Right hindlimb (tissue), 1 donor: ENCODE measurements at places on chromosomes 6 and 20.
A peak's percentile ranks its signal among the peaks of the same experiment; 100 is the strongest.

GRCh38 chr20:50192364-50193198 lies 2.0 kb downstream of the CEBPB start:
- peak; percentile 86 for DNase-seq

GRCh38 chr6:35105078-35105477 lies 36.1 kb downstream of the TCP11 start:
- DNase-seq = no peak

- no peak for DNase-seq
These were observed 8.7 kb downstream of the DNAH8 start for GRCh38 chr6:38723783-38724182.

DNA sequence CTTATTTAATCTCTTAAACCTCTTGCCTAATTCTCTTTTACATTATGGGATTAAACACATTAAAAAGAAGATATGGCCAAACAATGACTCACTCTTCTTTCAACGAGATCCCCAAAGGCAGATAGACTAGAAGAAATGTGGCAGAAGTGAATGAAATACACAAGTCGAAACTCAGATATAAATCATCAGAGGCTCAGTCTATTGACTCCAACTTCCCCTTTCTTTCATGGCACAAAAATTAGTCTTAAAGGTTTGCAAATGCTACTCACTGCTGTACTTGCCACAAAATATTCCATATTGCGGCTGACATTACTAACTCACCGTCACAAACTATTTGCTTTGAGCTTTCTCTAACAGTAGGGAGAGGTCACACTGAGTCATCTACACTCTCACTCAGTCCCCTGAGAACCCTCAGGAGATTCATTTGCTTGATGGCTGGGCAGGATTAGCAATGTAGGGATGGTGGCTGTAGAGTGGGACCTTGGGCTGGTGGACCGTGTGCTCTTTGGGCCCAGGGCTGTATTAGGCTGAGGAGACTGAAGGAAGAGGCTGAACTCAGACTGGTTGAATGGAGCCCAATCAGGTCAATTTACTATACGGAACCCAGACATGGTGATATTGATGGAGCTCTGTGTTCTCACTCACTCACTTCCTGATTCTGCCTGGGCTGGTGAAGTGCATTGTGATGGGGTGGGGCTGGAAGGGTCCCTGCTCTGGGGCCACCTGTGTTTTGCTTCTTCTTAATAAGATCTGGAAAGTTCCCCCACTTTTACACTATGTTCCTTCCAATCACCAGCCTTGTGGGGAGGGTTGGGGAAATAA lies 42.8 kb upstream of the UBR2 start:
- no peak for DNase-seq

- no peak for DNase-seq
These were observed 266.0 kb downstream of the SLC24A3 start for GRCh38 chr20:19478320-19478895.

DNA sequence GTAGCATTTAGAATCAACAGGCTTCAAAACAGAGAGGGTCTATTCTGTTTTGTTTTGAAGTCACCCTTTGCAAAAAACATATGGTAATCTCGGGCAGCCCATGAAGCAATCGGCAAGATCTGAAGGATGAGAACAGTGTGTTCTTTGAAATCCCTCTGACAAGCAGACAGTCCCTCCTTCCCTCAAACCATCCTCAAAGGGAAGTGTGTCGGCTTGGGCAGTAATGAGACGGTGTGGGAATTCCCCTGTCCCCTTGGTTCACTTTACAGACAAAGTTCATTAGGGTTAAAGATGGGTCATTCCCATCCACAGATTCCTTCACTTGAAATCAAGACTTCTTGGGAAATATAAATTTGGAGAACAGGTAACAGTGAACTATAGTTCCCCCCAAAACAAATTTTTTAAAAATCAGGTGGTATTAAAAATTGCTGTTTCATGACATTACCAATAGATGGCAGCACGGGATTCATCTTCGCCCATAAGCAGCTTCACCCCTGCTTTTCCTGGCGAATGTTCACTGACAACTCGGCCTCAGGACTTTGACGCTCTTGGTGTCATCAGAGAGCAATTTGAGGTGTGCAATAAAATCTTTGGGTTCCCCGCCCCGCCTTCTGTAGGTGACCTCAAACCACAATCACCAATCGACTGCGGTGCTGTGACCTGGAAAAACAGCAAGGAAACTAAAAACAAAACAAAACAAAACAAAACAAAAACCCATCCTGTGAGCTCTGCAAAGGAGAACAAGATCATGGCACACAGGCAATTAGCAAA lies 159.3 kb upstream of the TNFAIP3 start:
- DNase-seq = peak; percentile 59

- DNase-seq = no peak
These were observed 200.5 kb upstream of the PHACTR1 start for GRCh38 chr6:12516070-12516469.

DNA sequence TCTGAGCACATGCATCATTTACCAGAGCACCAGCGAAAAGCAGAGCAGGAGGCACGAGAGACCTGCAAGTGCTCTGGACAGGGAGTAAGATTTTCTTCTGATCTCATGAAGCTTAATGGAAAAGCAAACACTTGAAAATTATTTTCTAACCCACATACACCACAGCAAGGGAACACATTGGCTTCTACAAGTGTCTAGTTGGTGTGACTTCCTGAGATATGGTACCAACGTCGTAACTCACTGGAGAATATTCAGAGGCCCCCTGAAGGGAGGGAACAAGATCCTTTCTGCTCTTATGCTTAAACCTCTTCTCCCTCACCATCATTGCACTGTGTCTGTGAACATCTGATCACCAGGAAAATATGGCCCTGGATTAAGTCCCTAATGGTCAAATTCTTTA lies 48.6 kb downstream of the PSMB1 start:
- no peak for DNase-seq

GRCh38 chr6:75751443-75751842 lies 2.4 kb downstream of the MYO6 start:
- DNase-seq = no peak

- DNase-seq = no peak
These were observed 88.0 kb upstream of the MANEA start for GRCh38 chr6:95489185-95489863.

GRCh38 chr6:39221779-39222641 lies 7.3 kb downstream of the KCNK5 start:
- DNase-seq = no peak

GRCh38 chr6:159169193-159169555 lies at the start of gene FNDC1:
Gene FNDC1 (plus strand): TSS chr6:159169400. CDS start chr6:159169597, 197 bp downstream.
- peak; percentile 78 for DNase-seq

DNA sequence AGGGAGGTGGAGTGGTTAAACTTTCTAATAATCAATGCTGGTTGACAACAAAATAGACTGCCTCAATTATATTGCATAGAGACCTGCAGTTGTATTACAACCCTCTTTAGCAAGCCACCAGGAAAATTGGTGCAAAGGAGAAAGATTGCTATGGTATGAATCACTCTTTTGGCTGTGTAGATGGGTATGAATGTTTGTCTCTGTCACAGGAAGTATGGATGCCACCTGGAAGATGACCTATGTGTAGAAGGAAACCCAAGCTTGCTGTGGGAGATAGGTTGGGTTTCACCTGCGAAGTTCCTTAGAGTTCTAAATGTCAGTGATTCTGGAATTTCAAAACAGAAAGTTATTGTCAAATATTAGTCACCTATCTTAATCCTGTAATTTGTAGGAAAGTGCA lies 134.6 kb downstream of the SOBP start:
- DNase-seq = no peak

GRCh38 chr6:52139985-52140680 lies 46.0 kb upstream of the IL17A start:
- no peak for DNase-seq
